ENCODE measurements at places on chromosomes 2 and 18.

GRCh38 chr2:47015206-47015605 lies 99.6 kb upstream of the MCFD2 start:
- DNase-seq, result no peak

- no peak for DNase-seq
Observed at GRCh38 chr2:240988146-240988545, 10.3 kb upstream of the SNED1 start.

- DNase-seq, result no peak
Observed at GRCh38 chr18:10379522-10379921, 74.9 kb upstream of the APCDD1 start.

GRCh38 chr2:240781471-240782220 lies 38.4 kb downstream of the KIF1A start:
- no peak for DNase-seq

DNA sequence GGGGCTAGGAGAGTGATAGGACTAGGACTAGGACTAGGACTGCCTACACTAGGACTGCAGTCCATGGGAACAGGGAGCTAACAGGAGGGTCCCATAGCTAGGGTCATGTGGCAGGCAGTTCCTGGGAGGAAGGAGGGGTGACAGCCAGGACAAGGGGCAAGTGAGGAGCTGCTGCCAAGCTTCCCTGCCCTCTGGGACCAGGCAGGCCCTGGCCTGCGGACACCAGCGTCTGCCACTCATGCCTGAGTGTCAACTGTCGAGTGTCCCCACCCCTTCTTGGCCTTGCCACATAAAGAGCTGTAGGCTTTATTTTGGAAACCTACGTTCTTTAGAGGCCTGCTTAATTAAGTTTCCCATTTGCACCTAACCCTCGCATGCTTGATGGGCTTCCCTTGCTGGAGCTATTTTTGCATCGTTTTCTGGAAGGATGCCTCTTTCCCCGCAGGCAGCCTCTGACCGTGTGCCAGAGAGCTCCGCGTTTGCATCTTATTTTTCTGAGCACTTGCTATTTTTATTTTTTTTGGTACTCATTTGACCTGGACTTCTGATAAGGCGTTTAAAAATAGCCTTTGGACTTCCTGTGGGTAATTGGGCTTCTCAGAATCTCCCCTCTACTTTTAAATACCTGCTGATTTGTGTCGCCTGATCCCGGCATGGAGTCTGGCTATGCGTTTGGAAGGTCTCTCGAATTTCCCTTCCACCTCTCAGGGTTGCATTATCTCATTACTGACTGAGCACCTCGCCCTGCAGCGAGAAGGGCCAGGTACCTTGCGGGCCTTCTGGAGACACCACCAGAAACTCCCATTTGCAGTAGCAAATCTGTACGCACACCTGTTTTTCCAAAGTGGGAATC lies 66.4 kb downstream of the SH3RF3 start:
- DNase-seq, result no peak

DNA sequence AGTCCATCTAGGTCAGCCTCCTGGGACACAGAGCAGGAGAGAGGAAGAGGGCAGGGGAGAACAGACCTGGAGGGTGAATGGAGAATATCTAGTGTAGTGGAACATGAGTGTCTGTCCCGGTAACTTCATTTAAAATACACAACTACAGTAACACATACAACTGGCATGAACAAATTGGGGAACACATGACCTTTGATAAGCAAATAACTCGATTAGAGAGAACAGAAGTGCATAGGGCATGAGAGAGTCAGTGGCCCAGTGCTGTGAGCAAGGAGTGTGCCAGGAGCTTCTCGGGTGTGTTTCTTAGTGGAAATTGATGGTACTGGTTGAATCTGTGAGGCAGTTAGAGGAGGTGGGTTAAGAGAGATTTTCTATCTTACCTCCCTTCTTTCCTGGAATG lies 40.8 kb downstream of the TNP1 start:
- DNase-seq, result no peak

- DNase-seq, result peak; percentile 15
Observed at GRCh38 chr2:78351208-78351607, 674.3 kb upstream of the REG3G start.

DNA sequence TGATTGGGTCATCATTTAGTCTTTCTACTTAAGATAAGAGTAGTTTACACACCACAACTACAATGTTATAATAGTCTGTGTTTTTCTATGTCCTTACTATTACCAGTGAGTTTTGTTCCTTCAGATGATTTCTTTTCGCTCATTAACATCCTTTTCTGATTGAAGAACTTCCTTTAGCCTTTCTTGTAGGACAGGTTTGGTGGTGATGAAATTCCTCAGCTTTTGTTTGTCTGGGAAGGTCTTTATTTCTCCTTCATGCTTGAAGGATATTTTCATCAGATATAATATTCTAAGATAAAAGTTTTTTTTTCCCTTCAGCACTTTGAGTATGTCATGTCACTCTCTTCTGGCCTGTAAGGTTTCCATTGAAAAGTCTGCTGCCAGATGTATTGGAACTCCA lies 38.0 kb upstream of the SLC16A14 start:
- no peak for DNase-seq

GRCh38 chr2:173952267-173953046 lies 12.7 kb downstream of the SP3 start:
- no peak for DNase-seq

- no peak for DNase-seq
Observed at GRCh38 chr2:143875295-143876233, 644.4 kb downstream of the ZEB2 start.

DNA sequence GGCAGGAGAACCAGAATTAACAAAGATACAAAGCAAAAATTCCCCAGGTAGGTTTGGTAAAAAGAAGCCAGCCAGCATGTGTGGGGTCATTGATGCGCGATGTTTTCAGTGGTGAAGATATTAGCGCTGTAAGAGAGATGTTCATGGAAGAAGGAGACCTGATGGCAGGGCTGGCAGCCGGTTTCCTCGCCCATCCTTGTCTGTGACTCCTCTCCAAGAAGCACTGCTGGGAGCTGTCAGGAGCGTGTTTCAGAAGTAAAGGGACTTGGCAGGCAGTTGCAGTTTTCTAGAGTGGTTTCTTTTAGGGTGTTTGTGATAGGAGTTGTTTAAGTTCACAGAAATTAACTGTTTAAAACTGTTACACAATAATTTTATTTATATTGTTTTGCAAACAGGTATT lies 24.6 kb downstream of the TAF1B start:
- DNase-seq, result no peak

DNA sequence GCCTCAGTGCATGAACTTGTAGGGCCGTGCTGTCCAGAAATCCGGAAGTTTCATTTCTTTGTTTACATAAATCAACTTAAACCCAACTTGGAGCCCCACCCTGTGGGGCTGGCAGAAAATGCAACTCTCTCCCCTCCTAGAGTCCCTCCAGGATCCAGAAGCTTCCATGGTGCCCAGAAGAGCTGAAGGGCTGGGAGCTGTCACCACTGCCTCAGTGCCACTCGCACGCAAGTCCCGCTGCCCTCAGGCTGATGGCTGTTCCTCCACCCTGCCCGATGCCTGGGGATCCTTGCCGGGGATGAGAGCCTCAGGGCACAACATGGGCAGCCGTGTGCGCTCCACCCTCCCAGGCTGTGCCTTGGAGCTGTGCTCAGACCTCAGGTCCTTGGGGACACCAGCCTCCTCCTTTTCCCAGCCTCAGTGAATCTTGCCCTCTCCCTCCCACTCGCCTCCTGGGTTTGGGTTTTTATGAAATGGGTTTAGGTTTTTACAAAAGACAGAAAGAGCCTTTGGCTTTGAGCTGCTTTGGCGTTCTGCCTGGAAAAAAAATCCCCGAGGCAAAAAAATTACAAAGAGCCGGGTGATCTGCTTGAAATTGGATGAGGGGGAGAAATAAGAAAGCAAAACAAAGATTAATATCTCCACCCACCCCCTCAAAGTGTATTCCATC lies 155.2 kb downstream of the TWIST2 start:
- DNase-seq, result peak; percentile 14

- no peak for DNase-seq
Observed at GRCh38 chr2:113981404-113982134, 91.7 kb downstream of the ACTR3 start.

DNA sequence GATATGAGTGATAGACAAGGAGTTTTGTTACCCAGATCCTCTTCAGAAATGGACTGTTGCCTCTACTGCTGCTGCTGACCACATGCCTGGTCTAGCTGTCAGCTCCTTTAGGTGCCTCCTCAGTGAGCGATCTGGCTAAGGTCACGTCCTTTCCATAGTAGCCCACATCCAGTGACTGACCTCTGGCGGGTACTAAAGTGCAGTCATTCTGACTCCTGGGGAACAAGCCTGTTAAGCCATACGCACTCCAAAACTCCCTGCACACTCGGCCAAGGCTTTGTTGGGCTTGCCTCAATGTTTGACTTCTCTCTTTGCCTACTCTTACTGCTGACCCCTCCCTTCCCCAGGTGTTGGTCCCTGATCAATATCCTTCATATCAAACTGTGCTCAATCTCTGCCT lies 685.2 kb downstream of the IRS1 start:
- DNase-seq, result no peak

DNA sequence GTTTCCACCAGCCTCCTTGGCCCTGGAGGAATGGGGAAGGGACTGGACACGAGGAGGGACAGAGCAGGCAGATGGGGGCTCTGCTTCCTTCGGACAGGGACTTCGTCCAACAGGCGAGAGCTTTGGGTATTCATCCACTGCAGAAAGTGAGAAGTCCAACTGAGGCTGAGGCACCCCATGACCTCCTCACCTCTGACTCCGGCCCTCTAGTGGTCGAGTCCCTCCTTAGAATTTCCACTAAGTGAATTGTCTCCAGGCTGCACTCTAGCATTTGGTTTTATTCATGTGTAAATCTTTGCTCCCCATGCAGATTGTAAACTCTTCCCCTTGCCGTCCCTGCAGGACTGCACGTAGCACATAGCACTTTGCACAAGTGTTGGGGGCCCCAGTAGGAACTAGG lies 75.6 kb downstream of the TMEM247 start:
- no peak for DNase-seq

- DNase-seq, result no peak
Observed at GRCh38 chr2:232927032-232927792, 57.1 kb downstream of the SNORC start.

GRCh38 chr2:176639671-176640070 lies 370.4 kb downstream of the MTX2 start:
- no peak for DNase-seq
